ENCODE measurements at places on chromosomes 7 and 10.

- DNase-seq: no peak
These were observed 3.9 kb upstream of the NRF1 start for GRCh38 chr7:129607471-129608120.

DNA sequence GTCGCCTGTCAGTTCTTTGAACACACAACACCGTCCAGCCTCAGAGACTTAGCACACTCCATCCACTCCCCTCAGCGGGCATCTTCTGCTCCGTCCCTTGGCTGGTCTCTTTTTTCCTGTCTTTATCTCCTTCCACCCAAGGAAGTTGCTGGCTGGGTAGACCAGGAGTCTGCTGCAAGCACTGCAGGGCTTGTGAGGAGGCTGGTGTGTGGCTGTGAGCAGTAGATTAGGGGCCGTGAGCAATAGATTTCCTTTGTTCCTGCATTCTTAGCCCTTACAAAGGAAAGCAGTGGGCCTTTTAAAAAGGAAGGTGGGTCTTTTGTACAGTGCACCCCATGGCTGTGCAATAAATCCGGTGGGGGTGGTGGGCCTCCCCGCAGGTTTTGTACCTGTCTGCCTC is 100.3 kb upstream of the BTBD16 start:
- DNase-seq: no peak

DNA sequence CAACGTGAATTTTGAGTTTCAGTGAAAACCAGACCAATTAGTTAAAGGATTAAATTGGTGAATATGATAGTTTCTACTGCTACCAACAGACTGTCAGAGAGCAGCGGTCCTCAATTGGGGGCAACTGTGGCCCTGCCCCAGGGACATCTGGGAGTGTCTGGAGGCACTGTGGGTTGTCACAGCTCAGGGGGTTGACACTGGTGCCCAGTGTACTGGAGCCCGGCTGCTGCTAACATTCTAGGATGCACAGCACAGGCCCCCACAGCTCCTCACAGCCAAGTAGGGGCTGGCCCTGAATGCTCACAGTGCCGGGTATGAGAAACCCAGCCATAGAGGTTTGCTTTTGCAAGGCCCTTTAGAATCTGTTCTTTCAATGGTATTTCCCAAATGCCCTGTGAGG is 84.1 kb upstream of the CXCL12 start:
- DNase-seq: no peak

DNA sequence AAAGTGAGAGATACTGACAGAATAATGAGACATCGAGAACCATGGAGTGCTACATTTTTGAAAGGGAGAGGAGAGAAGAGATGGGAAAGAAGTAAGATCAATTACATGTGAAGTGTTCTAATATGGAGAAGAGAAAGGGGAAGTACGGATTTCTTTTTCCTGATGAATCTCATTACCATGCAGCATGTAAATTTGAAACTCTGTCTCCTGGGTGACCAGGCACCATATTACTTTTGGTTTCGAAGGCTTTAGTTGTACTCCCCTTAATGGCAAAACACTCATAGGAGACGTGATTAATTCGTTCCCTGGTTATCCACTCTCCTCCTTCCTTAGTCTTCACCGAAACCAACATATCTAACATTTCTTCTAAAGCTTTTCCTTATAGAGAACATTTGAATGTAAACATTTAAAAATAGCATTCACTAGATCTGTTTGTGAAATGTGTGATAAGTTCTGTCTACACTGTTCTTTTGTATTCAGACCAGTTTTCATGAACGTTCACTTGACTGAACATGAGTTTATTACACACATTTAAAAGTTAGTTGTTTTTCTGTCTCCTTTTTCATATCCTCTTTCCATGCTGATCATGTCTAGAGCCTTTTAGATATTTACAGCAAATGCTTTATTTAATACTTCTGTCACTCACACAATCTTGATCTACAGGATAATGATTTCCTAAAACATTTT is 80.2 kb upstream of the MSRB2 start:
- DNase-seq: no peak

DNA sequence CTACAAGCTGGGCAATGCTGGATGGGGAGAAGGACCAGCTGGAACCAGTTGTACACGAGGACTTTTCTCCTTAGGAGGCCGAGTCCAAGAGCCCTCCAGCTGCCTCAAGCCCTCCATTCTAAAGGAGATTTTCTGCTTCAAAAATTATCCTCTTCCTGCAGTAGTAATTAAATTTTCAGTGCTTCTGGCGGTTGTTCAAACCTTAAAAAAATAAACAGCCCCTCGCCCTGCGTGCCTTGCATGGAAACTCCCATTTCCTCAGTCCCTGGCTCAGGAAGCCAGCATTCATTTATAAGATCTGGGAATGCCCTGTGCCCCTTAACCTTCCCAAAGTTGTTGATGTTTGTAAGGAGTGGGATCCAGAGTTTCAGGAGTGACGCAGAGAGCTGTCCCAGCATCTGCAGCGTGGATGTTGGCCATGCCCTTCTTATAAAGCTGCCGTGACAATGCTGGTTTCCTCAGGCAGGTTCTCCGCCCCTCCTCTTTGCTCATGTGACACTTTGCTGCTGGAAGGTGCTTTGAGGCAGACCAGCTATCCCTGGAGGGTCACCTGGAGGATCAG is 24.0 kb upstream of the ACTR3B start:
- no peak for DNase-seq

DNA sequence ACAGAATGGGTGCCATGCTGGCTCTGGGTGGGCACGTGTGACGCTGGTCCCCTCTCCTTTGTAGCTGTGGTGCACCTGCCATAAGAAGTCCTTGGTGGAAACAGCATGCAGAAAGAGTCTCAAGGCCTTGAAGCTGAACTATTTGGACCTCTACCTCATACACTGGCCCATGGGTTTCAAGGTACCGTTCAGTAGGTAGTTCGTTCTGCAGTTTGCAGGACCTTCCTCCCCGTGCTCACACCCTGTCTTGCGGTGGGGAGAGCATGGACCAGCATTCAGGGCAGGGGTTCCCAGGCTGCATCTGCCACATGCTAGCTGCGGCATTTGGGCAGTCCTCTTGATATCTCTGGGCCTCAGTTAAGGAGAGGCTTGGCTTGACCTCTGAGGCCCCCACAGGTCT is 7.3 kb downstream of the AKR1E2 start:
- no peak for DNase-seq

DNA sequence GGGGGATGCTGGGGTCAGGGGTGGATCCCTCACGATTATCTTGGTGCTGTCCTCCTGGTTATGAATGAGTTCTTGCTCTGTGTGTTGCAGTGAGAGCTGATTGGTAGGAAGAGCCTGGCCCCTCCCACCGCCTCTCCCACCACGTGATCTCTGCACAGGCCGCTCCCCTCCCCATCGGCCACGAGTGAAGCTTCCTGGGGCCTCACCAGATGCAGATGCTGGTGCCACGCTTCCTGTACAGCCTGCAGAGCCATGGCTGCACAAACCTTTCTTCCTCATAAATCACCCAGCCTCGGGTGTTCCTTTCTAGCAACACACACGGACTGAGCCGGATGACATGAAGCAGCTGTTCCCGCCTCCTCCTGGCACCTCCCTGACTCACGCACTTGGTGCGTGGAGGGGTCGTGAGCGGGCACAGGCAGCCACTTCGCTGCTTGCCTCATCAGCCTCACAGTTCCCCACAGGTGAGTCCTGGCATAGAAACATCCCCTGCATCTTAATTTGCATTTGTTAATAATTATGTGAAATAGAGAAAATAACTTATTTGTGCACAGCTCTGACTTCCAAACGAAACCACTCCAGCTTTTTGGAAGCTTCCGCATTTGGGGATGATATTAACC is 210.8 kb downstream of the ADARB2 start:
- DNase-seq: no peak

DNA sequence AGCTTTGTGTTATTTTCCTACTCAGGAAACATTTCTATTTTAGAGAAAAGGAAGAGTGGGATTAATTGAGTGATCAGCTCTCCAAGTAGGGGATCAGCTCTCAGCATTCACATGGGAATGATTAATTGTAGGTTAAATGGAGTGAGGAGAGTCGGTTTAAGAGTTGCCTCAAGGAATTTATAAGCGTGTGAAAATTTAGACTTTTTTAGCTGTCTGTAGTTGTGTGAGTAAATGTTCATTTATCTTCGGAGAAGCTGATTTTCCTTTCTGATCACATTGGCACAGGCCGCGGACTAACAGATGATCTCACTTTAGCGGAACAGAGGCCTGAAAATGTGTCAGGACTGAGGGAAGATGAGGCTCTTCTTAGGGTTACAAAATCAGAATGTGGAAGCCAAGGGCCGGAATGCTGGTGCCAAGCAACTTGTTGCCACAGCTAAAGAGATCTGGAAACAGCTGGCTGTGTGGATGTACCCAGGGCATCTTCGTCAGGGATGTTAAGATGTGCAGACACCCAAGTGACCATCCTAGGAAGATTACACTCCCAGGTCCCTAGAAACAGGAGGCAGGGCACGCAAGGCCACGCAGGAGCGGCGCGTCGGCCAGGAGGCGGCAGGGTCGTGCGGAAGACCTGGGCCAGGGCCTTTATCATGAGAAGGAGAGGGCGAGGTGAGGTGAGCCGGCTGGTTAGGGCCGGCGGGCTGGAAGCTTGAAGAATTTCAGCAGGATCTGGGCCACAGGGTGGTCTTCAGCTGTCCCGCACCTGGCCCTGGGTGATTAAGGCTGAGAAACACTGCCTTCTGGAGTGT is 35.1 kb upstream of the TTYH3 start:
- no peak for DNase-seq

GRCh38 chr7:157089100-157089610 is 49.6 kb upstream of the UBE3C start:
- DNase-seq: no peak

DNA sequence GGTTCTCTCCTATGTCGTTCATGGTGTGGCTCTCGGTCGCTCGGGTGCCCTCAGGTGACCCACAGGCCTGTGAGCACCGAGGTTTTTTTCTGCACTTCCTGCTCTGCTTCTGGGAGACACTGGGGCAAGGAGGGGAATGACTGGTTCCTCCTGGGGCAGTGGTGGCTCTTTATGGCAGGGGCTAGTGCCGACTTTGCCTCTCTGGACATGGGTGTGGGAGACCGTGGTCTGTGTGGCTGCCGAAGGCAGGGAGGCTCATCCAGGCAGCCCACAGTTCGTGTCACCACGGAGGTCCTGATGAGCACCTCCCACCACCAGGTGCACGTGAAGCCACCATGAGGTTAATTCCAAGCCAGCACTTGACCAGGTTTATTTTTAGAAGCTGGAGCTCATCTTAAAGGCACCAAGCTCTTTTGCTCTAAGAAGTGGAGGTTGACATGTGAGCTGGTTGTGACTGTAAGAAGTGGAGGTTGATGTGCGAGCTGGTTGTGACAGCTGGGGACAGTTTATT is 24.7 kb upstream of the DPYSL4 start:
- DNase-seq: no peak

DNA sequence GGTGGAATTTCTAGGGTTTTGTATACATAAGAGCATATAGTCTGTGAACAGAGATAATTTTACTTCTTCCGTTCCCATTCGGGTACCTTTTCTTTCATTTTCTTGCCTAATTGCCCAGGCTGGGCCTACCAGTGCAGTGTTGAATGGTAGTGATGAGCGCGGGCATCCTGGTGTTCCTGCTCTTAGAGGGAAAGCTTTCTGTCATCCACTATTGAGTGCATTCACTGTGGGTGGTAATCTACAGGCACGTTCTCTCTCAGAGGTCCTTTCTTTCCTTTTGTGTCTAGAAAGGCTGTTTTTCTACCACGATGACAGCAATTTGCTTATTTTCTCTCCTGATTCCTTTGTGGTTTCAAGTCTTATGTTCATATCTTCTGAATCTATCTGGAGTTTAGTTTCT is 65.0 kb downstream of the INPP5A start:
- DNase-seq: no peak

GRCh38 chr10:45224219-45224841 is 91.1 kb downstream of the OR13A1 start:
- no peak for DNase-seq

Data from LNCaP clone FGC (cell line).